Bronchial smooth muscle cell (primary cell): ENCODE measurements at places on chromosomes 5 and 9. TPM values are rescaled to one million over a fixed set of nuclear protein-coding genes. Genes with fewer than 3 reads are reported as not detected.

Gene ENHO
- 0.16 and 0.26 TPM in 2 replicates for total RNA-seq

Gene CENPH
- total RNA-seq: 2.1 and 9.9 TPM in 2 replicates

Gene WASHC1
- total RNA-seq: 11.3 and 13.9 TPM in 2 replicates

Gene FAXDC2
- total RNA-seq: 18.4 and 21.1 TPM in 2 replicates

Gene NUTM2G
- under 0.01 TPM in 1 of 2 replicates, not detected in the other for total RNA-seq
